ENCODE measurements at places on chromosomes 6 and 20.

- no peak for DNase-seq
These were observed 60.5 kb downstream of the EYS start for GRCh38 chr6:65646544-65646943.

DNA sequence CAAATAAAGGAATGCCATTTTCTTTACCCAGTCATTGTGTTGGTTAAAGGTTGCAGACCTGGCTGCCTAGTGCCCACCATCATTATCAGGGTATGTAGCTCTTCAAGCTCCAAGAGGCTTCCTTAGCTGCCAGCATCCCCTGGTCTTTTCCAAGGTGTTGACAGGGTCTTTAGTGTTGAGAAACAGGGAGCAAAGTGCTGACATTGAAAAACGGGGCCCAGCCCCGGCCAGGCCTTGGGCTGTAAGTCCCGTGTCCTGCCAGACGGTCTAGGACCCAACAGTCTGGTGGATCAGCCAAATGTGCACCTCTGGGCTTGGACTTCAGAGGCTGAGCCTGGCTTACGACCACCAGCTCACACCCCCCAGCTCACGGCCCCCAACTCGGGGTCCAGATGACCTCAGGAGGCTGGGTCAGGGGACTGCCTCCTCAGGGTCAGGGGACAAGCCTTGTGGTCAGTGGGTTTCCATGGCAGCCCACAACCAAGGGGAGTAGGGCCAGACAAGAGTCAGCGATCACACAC, 114.4 kb upstream of the MLN start:
- no peak for DNase-seq

GRCh38 chr6:149862922-149863697, 1.0 kb downstream of the LRP11 start:
- no peak for DNase-seq

DNA sequence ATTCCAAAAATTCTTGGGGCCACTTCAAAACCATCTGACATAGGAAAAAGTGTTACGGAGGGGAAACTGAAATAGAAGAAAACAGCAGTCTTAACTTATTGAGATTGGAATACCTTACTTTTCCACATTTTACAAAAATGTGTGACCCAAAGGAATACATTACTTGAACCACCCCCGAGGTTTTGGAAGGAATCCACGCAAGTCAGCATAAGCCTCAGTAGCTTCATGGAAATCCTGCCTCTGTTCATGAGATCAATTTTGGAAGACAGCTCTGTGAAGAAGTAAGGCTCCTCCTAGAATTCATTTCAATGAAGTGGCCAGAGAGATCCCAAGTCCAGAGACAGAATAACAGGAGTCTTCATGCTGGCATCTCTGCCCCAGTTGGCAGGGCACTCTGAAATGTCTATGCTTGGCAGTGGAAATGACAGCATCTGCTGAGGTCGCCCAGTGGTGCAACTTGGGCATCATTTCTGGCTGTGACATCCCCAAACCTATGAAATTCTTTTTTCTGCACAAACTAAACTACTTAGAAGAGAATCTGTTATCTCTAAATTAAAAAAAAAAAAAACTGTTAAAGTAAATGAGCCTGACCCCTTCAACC, 132.5 kb downstream of the EPM2A start:
- no peak for DNase-seq

DNA sequence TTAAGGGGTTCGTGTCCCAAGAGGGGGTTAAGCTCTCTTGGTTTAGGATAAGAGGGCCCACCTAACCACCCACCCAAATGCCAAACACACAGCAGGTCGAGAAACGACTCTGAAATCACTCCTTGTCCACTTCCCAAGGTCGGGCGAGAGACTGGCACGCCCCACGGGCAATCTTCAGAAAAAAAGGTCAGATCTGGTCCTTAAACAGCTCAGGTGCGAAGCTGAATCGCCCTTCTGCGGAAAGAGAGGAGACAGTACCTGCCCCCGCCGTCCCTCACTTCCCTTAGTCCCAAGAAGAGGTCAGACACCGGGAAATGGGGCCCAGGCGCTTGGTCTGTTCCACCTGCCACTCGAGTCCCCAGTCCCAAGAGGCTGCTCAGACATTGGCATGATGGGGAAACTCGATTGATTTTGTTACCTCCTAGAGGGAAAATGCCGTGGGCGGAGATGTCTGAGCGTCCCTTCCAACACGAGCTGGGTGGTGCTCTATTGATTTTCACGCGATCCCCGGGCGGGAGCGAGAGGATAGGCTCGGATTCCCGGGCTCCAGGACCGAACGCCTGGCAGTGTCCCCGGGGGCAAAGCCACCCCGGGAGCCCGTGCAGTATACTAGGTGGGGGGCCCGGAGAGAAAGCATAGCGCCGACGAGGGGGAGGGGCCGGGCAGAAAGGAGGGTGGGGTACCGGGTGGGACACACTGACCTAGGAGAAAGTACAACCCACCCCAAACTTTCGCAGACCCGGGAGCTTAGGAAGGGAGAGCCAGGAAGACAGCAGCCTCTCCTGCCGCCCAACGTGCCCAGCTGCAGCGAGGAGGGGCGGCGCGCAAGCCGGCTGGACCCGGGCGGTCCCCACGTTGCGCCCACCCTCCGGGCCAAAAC, 1.1 kb upstream of the SAMD5 start:
- DNase-seq, result no peak
